Stimulated activated CD4-positive, alpha-beta T cell treated with anti-CD3 and anti-CD28 coated beads, TNF-alpha, amount 100 ng/mL, for 4 hours (primary cell): ENCODE measurements at places on chromosomes 3 and 15.

DNA sequence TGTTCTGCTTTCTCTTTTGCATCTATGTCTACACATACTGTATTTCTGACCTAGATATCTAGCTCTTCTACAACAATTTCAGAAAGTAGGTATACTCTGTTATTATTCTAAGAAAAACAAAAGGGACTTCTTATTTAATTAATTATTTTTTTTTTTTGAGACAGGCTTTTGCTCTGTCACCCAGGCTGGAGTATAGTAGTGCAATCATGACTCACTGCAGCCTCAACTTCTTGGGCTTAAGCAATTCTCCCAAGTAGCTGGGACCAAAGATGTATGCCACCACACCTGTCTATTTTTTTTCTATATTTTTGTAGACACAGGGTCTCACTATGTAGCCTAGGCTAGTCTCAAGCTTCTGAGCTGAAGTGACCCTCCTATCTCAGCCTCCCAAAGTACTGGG, 130.6 kb downstream of the MBNL1 start:
- DNase-seq: no peak

DNA sequence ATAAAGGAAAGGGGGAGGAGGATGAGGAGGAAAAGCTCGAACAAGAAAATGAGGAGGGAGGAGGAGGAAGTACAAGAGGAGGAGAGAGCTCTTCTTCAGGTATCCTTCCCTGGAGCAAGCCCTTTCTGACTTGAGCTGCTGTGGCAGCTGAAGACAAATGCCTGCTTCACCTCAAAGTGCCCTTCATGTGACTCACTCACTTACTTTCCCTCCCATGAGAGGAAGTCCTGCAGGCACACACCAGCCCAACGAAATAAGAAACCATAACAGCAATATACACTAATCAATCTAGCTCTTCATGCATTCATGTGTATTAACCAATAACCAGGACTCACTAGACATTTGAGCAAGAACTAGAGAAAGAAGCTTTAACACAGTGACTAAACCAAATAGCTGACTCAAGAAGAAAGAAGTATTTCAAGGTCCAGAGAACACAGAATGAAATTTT, 251.9 kb downstream of the IGSF11 start:
- DNase-seq: no peak

GRCh38 chr3:36800533-36801116, 36.3 kb upstream of the DCLK3 start:
- no peak for DNase-seq

- DNase-seq: no peak
Measured at GRCh38 chr15:39254181-39254580, 326.7 kb upstream of the THBS1 start.

DNA sequence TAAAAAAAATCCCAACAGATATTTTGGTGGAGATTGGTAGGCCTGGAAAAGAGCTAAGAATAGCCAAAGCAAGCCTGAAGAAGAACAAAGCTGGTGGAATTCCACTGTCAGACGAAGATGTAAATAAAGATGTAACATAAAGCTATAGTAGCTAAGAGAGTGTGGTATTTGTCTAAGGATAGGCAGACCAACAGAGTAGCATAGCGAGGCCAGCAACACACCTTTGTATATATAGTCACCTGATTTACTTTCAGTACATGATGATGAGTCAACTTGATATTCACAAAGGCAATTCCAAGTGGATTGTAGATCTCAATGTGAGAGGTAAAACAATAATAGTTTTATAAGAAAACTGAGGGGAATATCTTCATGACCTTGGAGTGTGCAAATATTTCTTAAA, 53.6 kb upstream of the SYN2 start:
- DNase-seq: no peak

- DNase-seq: no peak
Measured at GRCh38 chr3:7669641-7670040, 808.7 kb downstream of the GRM7 start.

DNA sequence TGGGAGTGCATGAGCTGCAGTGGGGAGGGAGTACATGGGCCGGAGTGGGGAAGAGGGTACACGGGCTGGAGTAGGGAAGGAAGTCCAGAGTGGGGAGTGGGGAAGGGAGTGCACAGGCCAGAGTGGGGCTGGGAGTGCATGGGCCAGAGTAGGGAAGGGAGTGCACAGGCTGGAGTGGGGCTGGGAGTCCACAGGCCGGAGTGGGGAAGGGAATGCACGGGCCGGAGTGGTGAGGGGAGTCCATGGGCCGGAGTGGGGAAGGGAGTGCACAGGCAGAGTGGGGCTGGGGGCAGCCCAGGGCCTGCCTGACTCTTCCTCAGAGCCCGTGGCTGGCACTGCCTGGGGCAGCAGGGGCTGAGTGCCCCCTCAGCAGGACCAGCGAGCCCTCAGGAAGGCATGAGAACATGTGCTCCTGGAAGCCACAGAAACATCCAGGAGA, 40.7 kb downstream of the KLF15 start:
- DNase-seq: no peak

GRCh38 chr3:122773944-122774509, 19.6 kb downstream of the HSPBAP1 start:
- no peak for DNase-seq

DNA sequence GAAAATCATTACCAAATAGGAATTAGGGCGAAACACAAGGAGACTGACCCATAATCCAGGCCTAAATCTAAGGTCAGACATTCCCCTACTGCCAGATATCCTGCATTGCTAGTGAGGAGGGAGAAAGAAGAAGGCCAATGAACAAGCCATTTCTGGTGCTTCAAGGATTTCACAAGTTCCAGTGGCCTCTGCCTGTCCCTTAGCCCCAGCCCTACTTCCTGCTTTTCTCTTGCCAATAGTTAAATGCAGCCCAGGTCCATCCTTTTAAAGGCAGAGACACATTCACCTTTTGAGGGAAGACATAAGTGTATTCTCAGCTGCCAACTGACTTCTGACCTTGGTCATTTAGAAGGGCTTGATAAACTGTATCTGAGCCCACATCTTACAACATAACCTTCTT, 135.8 kb downstream of the ZNF621 start:
- no peak for DNase-seq

- no peak for DNase-seq
Measured at GRCh38 chr3:125316246-125316645, 58.9 kb downstream of the ZNF148 start.

DNA sequence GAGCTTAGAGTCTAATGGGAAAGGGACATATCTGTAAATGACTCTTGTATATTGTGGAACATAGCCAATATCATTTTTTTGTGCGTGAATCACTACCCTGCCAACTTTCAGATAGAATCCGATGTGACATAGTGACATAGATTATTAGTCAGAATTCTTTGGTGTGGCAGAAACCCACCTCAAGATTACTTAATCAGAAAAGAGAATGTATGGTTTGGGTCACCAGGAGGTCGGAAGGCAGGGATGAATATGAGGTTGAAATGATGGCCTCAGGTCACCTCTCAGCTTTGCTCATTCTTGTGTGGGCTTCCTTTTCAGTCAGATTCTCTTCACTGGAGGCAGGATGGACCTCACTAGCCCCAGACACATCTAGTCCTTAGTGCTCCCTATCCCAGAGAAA, 41.4 kb downstream of the SNAPC5 start:
- DNase-seq: no peak

DNA sequence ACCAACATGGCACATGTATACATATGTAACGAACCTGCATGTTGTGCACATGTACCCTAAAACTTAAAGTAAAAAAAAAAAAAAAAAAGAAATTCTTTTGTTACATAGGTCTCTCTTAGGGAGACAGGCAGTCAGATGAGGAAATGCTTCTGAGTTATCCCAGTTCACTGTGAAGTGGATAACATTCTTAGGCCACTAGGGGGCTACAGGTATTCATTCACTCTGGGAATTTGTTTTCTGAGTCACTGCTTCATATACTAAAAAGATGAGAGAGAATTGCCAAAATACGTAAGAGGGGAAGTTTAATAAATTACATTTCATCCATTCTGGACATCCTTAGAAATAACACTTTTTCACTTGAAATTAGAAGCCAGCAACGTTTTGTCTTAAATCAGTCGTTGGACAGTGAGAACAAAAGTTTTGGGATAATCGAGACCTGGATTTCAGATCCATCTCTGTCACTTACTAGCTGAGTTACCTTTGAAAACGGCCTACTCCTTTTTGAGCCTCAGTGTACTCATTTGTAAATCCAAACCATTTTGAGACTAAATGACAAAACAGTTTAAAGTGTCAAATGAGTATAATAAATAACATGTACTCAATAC, 738.4 kb upstream of the ALCAM start:
- DNase-seq: no peak

DNA sequence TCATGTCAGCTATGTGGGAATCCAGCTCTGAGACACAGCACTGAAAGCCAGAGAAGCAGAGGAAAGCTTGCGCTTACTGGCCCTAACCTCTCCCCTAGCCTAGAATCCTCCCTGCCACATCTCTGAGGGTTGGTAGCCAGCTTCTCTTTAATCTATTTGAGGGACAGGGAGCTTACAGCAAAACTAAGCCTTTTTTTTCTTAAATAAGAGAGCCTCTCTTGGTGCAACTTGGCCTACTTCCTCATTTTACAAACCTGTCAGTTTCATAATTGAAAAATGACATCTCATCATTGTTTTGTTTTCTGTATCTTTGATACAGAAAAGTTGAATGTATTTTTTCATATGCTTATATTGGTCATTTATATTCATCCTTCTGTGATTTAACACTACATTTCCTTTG, 193.9 kb downstream of the ZNF621 start:
- no peak for DNase-seq

DNA sequence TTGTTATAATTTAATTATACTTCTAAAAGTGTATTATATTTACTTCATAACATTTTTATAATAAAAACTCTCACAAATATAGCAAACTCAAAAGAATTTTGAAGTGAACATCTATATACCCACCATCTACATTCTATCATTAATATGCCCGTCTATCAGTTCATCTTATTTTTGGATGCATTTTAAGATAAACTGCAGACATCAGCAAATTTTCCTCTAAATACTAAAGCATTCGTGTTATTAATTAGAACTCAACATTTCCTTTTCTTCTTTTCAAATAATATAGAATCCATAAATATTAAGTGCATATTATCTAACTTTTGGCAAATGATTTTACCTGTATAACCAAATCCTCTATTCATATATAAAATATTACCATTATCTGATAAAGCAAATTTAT, 242.9 kb upstream of the BCHE start:
- DNase-seq: no peak

- DNase-seq: no peak
Measured at GRCh38 chr3:184261854-184262763, 756 bp upstream of the CAMK2N2 start.

DNA sequence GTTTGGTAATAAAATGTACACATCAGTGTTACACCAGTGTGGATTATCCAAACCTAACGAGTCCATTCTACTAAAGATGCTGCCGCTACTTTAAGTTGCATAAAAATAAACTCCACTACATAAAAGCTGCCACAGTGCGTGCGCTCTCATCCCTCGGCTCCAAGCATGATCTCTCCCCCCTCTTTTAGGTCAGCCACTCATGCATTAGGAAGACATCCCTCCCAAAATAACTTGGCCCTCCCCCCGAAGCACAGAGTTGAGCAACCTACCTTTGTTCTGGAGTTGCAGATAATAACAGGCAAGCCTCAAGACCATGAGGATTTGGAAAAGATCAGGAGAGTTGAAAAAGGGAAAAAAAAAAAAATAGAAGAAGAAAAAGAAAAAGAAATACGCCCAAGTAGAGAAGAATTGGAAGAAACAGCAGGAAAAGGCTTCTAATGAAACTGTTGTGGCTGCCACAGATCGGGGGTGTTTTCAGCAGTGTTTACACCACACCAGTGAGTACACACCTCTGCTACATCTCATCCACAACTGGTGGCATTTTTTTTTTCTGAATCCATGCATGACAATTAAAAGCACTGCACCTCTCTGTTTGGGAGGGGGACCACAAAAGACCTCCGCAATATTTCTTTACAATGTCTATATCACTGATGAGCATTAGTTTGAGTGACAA, 339.2 kb downstream of the FOXP1 start:
- no peak for DNase-seq
